ENCODE measurements at places on chromosomes 13 and 19.

GRCh38 chr13:84044805-84045204 lies 162.5 kb upstream of the SLITRK1 start:
- no peak for DNase-seq

DNA sequence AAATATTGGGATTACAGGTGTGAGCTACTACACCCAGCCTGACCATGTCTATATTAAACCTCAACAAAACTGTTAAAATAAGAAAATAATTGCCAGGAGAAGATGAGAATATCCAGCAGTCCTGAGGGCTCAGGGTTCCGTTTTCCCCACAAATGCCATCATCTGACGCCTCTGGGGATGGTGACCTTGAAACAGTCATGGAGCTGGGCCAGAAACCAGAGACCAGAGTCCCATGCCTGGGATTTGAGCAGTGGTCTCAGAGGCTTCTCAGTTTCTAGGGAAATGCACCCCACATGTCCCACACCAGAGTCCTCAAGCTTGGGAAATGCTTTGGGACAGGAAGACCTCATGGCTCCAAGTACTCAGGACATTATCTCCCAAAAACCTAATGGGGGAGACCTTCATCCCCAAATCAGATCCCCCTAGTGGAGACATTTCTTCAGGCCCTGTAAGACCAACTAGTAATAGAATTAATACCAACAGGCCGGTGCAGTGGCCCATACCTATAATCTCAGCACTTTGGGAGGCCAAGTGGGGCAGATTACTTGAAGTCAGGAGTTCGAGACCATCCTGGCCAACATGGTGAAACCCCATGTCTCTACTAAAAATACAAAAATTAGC lies 2.9 kb upstream of the MAP1S start:
- DNase-seq = no peak

DNA sequence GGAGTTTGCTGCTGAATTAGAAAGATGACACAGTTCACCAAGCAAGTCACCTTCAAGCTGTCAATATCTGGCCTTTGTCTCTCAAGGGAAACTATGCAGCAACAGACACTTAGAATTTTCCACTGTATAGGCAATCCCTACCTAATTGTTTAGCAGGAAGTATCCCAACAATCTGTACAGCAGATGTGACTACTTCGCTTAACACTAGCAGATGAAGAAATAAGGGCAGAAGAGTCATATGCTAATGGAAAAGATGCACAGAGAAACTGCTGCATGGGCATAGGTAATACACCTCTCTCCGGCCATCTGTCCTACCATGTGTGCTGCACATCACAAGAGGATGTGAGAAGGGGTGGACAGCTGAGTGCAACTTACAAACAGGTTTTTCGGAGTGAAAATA lies 851.2 kb downstream of the PCDH9 start:
- DNase-seq = no peak

DNA sequence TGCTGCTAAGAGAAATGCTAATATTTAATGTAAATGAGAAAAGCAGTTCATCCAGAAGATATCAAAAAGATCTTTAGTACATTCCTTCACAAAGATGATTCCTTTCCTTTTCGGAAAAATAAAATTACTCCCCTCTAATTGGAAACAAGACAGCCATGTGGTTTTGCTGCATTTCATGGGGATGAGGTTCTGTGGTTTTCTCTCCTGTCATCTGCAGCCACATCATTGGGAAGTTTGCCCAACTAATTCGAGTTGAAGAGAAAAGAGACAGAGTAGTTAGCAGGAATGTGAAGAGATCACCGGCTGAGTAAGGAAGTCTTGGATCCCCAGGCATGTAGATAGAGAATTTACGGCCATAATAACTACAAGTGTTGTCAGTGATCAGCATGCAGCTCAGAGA lies 122.1 kb downstream of the CYSLTR2 start:
- peak; percentile 97 for DNase-seq

GRCh38 chr19:17553256-17553655 lies 2.2 kb upstream of the COLGALT1 start:
- peak; percentile 97 for DNase-seq

DNA sequence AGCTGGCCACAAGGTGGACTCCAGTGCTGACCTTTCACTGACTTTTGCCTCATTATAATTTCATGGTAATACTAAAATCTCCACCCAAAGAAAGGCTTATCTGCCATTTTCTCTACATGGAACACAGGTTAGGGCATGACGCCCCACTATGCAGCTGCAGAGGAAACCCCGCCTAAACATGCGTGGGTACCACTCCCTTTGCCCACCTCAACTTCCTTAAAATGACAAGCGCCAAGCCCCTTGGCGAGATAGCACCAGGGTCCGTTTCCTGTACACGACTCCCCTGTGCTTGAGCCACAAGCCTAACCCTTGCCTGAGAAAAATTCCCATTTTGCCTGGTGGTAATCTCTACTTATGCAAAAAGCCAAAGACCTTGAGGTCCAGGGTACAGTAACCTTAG lies 36.0 kb upstream of the PABPC3 start:
- no peak for DNase-seq

GRCh38 chr19:5621945-5622464 lies 571 bp downstream of the SAFB2 start:
- DNase-seq = peak; percentile 12

DNA sequence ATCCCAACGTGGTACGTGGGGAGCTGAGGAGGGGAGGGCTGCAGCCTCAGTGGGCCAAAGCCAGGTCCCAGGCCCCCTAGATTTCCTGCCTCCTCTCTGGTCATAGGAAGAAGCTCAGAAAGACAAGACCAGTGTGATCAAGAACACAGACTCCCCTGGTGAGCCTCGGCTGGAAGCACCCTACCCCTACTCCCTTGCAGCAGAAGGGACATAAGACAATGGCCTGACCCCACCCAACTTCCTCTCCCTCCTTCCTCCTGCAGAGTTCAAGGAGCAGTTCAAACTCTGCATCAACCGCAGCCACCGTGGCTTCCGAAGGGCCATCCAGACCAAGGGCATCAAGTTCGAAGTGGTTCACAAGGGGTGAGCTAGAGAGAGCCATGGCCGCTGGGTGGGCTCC lies 11.5 kb downstream of the PODNL1 start:
- DNase-seq = no peak

- peak; percentile 97 for DNase-seq
These were observed 9.0 kb upstream of the MEIS3 start for GRCh38 chr19:47428177-47428894.

DNA sequence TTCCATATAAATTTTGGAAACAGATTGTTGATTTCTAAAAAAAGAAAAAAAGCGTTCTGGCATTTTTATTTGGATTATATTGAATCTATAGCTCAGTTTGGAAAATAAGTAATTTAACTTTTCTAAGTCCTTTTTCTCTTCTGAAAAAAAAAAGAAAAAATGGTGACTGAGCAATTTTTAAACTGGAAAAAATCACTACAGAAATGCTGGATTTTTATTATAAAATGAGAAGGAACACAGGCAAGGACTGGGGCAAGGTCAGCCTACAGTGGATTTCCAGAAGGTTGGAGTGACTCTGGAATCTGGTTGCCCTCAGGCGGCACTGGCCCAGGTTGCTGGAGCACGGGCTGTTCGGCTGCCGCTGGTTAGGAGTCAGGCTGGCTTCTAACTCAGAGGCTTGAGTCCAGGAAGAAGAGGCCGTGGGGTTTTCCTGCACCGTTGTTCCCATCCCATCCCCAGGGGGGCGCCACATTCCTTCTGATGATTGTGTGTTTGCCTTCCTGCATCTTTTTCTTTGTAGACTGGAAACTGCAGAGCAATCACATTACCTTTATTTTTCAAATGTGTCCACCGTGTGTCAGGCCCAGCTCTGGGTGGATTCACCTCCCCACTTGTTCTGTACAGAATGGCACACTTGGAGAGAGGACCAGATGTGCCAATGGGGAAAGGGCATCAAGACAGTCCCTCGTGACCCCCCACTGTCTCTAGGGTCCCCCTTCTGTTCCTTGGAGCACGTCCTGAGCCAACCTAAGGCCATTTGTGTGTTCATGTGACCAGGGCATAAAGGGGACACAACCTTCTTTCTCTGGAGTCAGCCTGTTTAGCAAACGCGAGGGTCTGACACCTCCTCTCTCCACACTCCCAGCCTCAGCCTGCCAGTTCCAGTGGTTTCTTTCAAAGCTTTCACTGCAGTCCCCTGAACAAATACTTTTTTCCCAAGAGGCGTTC lies 44.5 kb upstream of the GTF3A start:
- DNase-seq = peak; percentile 54

GRCh38 chr19:14519860-14520407 lies 1.7 kb upstream of the DNAJB1 start:
- no peak for DNase-seq

DNA sequence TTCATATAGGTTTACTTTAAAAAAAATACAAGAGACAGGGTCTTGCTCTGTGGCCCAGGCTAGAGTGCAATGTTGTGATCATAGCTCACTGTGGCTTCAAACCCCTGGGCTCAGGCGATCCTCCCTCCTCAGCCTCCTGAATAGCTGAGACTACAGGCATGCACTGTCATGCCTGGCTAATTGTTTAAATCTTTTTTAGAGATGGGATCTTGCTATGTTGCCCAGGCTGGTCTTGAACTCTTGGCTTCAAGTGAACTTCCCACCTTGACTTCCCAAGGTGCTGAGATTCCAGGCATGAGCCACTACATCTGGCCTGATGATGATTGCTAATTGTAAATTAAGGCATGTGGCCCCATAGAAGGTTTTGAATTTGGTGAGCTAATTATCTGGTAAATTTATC lies 35.4 kb upstream of the ADGRE1 start:
- no peak for DNase-seq

DNA sequence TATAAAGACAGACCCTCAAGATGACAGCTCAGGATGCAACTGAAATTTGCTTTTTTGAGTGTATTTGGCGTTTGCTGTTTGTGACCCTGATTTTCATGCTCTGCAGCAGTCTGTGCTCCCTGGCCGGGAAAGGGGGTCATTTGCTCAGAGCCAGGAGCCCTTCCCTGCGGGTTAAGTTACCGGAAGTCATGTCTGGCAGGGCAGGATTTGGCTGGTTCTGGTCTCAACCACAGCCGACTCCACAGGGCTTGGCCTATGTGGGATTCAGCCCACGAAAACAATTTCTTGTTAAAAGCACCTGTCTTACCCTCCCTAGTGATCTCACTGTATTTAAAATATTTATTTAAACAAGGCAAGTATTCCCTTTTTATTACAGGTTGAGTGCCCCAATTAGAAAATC lies 22.6 kb downstream of the MCF2L start:
- no peak for DNase-seq

DNA sequence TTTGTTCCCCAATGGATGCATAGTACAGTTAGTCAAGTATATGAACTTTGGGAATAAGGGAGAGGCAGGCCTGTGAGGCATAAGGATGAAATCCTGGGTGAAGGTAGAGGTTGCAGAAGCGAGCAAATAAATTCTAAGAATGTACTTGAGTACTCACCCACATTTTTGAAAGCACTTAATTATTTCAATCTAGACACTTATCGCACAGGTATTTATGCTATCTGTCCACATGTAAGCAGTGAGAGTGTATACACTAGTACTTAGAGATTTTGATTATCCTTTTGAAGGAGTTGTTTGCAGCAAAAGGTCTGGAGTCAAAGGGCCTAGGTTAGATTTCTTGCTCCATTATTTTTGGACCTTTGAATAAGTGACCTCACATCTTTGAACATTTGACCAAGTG lies 77.7 kb downstream of the LMO7 start:
- no peak for DNase-seq

GRCh38 chr19:29622166-29623070 lies 16.3 kb downstream of the POP4 start:
- peak; percentile 49 for DNase-seq

DNA sequence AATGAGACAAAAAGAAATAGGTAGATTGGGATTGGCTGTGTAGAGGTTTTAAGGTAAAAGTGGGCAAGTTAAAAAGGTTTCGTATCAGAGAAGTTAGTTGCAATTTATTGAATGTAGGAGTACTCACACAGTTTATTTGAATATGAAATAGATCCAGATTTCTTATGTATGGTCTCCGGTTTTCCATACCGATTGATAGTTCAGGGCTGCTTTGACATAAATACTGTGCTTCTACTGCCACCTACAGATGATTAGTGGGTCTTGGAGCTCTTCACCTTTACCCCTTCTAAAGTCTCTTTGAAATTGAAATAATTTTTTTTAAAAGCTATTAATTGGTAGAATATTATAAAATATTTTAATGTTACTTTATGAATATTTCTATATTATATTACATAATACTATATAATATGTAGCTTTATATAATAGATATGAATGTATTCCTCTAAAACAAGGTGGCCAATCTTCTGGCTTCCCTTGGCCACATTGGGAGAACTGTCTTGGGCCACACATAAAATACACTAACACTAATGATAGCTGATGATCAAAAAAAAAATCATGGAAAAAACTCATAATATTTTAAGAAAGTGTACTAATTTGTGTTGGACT lies 7.7 kb upstream of the GPR18 start:
- DNase-seq = peak; percentile 81

GRCh38 chr13:51601601-51602565 lies 17.6 kb downstream of the WDFY2 start:
- DNase-seq = no peak

DNA sequence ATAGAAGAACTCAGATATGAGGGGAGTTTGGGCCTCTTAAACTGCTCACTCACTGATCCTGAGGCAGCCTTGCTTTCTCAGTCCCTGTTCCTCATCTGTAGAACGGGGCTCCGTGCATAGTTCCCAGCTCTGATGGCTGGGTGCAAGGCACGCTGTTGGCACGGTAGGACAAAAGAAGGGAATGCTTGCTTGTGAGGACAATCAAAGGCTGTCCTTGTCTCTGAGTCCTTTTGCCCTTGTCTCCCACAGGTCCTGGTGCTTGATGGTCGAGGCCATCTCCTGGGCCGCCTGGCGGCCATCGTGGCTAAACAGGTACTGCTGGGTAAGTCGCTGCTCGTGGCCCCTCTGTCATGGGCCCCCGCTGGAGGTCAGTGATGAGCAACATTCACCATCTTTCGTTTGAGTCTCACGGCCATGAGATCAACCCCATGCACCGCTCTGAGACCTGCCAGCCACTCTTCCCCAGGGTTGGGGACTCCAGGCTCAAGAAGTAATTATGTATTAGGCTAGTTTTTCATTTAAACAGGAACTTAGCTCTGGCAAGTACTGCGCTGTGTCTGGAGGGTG lies 2.3 kb downstream of the RPL13A start:
- no peak for DNase-seq

DNA sequence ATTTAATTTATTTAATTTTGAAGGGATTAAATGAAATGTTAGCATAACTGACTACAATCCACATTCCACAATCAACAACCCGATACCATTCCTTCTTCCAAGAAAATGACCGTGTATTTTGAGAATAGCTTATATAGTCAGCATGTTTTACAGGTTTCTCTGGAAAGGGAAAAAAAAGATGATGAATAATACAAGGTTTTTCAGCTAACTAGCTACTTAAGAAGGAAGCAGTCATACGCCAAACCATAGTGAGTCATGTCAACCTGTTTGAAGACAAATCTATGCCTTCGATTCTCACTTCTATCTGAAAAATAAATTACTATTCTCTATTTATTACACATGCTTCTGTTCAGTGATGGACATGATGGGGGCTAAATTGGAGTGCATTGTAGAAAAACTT lies 258.6 kb downstream of the EFNB2 start:
- DNase-seq = no peak

DNA sequence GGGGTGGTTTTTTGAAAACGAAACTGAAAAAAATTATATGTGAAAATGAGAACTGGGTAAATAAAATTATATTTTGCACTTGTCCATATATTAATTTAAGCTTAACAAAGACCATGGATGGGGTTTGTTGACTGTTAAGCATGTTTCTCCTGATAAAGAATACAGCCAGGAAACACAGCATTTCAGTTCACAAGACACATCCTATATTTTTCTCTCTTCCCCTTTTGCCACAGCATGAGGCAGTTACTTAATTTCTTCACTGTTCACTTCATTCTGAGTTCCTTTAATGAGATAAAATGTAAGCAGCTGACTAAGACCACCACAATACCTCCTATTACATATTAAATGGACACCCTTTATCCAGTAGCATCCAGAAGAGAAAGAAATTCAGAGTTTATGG lies 64.0 kb downstream of the RXFP2 start:
- no peak for DNase-seq

Data from choroid plexus epithelial cell (primary cell).